ENCODE measurements at places on chromosomes 12 and 14.

DNA sequence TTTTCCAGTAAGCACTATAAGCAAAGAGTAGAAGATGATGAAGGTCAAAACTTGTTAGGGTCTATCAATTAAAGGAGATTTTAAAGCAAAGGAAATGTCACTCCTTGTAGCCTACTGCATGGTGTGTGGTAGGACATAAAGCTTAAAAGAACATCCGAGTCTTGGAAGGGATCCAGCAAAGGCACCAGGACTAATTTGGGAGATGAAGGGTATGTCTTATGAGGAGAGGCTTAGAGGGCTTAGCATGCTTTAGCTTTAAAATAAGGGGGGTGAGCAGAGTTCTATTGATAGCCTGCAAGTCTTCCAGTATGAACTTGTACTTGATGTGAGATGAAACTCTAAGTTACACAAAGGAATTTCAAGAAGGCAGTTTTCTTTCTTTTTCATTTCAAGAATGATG is 11.8 kb upstream of the MYBPC1 start:
- no peak for DNase-seq

GRCh38 chr14:89428546-89429198 is 11.6 kb upstream of the FOXN3 start:
- no peak for DNase-seq

DNA sequence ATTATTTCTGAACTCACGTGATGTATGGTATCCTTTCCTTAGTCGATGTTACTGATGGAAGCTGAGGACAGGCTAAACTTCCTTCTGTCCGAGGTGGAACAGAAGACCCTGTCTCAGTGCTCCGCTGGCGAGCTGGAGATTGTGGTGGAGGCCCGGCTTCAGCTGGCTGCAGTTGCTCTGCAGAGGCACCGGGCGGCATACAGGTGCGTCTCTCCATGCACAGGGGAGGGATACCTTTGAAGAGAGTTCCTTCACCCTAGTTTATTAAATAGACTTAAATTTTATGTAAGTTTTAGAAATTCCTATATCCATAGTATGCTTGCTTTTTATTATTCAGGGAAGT is 186.7 kb upstream of the NEDD1 start:
- DNase-seq, result no peak

DNA sequence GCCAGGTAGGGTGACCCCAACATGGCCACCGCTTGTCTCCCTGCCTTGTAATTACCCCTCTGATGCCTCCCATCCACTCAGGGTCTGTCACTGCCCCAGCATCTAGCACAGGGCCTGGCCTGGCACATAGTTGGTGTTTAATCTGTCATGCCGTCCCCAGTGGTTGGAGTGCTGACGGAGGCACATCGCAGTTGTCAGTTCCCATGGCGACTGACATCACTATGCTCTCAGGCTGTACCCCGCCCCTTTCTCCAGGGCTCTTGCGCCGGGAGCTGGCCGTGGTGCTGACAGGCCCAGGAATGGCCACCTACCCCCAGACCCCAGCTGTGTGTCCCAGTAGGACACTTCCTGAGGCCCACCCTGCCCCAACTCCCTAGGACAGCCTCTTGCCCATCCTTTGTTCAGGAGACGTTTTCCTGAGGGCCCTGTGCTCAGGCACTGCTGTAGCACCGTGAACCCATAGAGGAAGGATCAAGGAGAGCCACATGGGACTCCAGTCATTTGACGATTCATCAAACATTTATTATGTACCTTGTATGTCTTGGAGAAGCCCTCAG is 23.0 kb downstream of the FAM222A start:
- DNase-seq, result no peak
